ENCODE measurements at places on chromosomes 4 and X. TPM values are rescaled to one million over a fixed set of nuclear protein-coding genes. Genes with fewer than 3 reads are reported as not detected.
A peak's percentile ranks its signal among the peaks of the same experiment; 100 is the strongest.

Gene SORCS2
- total RNA-seq: 0.02 TPM

Gene KLB
- not detected for total RNA-seq

GRCh38 chrX:9345957-9346356 lies 118.9 kb upstream of the TBL1X start:
- no peak for DNase-seq

DNA sequence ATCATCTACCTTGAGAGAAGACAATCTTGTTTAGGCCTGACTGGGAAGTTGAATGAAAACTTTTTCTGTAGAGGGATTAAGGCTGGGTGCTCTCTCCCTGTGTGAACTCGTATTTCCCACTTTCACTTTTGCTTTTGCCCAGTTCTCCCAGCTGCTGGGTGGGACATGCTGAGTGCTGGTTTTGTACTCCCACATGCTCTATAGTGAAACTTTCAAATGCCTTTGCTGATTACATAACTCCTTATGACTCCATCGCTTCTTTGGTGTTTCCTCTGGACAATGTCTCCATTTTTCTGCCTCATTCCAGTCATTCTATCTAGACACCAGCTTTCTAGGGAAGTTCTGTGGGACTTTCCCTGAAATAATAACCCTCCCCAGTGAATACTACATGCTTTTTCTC lies 100.5 kb downstream of the CLNK start:
- DNase-seq: peak; percentile 85

DNA sequence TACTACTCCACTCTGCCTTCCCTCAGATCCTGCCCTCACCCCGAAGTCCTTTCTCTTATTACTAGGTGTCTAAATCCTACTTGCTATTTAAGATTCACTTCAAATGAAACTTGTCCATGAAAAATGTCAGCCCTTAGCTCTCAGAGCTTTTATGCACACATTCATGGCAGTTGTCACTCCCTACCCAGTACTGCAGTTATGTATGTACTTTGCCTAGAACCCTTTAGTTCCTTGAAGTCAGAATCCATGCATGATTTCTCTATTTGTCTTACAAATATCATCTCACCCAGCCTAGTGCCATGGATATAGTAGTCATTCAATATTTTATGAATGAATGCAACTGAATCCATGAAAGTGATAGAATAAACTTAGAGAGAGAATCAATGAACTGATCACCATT lies 3.3 kb upstream of the EPGN start:
- no peak for DNase-seq

- no peak for DNase-seq
Measured at GRCh38 chrX:17448188-17448587, 73.2 kb downstream of the NHS start.

DNA sequence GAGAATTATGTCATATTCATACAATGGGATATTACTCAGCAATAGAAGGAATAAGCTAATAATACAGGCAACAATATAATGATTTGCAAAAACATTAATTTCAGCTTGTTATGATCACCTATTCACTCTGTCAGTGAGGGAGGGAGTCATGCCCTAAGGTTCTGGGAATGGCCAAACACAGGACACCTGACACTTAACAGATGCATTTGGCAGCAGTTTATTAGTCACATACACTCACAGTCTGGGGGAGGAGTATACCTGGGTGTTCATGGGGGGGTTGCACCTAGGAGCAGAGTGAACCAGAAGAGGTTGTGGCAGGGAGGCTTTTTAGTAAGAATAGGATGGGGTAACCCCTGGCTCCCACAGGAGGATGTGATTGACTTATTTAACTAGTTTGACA lies 38.3 kb downstream of the SERPINA7 start:
- DNase-seq: no peak

DNA sequence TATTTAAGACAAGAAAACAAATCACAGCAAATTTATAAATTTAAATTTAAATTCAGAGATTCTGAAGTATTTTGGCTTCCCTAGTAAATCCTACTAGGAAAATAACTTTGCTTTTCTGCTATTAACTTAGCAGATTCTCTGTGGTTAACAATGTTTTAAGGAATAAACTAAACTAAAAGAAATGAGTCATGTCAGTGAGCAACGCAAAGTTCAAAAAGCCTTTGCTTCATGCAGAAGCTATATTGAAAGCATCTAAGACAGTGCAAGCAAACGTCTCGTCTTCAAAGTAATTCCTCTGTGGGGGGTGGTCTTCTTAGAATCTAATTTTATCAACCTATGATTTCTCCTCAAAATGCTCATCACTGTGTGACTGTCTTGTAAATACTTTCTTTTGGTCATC lies 30.1 kb downstream of the GABRB1 start:
- DNase-seq: peak; percentile 50

GRCh38 chrX:102067966-102068723 lies 57.3 kb upstream of the TCEAL2 start:
- peak; percentile 9 for DNase-seq

- DNase-seq: no peak
Measured at GRCh38 chr4:174538876-174539250, 16.6 kb upstream of the HPGD start.

DNA sequence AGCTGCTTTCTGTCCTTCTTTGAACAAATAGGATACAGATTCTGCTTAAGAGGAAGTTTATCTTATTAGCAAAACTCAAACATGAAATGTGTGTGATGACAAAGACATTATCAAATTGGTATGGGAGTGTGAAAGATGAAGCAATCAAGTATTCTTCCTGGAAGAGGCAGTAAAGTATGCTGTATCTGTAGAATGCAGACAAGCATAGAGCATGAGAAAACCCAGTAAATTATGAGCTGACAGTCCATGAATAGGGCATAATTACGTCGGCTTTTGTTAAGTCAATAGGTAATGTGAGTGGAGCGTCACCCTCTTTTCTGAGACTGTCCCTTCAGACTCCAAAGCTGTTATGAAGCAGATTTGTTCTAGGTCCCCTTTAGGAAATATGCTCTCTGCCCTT lies 458.6 kb upstream of the NWD2 start:
- no peak for DNase-seq

DNA sequence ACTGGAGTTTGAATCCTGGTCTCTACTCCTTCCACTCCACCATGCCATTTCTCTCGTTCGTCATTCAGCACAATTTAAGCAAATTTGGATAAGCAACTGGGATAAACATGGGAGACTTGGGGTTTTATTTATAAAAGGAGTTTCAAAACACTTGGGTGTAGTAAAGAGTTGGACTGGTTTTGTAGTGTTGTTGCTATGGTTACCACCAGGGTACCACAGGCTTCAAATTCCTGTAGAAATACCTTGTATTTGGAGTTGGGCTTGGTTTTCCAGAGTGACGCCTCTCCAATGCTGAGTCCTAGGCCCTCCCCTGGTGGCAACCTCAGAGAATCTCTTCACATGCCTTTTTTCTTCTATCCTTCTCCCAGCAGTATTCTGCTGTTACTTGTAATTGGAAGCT lies 27.9 kb upstream of the PHOX2B start:
- DNase-seq: no peak

DNA sequence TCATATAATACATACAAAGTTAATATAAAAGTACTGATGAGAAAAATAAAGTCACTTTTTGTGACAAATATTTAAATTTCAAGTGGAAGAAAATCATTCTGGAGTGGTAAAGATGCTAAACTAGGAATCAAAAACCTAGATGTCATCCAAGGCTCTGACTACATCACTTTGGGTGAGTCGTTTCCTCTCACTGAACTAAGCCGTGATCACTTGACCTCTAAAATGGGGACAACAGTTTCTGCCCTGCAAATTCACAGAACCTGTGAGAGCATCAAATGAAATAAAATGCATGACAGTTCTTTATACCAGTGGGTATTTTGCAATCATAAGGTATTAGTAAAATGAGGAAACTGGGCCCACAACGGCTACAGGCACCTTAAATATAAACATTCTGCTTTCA lies 63.8 kb downstream of the PRDM5 start:
- DNase-seq: no peak

DNA sequence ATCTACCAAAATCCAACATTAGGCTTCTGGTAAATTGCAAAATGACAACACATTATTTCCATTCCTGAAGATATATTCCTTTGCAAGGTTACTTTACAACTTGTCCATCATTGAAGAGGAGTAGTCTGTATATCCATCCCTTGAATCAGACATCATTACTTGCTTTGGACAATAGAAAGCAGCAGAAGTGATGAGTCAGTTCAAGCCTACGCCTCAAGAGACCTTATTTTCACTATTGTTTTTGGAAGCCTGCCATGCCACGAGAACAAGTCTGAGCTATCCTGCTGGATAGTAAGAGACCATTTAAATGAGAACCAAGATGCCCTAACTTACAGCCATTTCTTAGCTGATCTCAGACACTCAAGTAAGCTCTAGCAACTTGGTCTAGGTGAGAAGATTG lies 246.0 kb upstream of the HHIP start:
- peak; percentile 37 for DNase-seq

Measured in H4 (cell line).